ENCODE measurements at places on chromosomes 7 and 10.
A peak's percentile ranks its signal among the peaks of the same experiment; 100 is the strongest.

- DNase-seq: no peak
These were observed 48.6 kb downstream of the NRCAM start for GRCh38 chr7:108407676-108408075.

DNA sequence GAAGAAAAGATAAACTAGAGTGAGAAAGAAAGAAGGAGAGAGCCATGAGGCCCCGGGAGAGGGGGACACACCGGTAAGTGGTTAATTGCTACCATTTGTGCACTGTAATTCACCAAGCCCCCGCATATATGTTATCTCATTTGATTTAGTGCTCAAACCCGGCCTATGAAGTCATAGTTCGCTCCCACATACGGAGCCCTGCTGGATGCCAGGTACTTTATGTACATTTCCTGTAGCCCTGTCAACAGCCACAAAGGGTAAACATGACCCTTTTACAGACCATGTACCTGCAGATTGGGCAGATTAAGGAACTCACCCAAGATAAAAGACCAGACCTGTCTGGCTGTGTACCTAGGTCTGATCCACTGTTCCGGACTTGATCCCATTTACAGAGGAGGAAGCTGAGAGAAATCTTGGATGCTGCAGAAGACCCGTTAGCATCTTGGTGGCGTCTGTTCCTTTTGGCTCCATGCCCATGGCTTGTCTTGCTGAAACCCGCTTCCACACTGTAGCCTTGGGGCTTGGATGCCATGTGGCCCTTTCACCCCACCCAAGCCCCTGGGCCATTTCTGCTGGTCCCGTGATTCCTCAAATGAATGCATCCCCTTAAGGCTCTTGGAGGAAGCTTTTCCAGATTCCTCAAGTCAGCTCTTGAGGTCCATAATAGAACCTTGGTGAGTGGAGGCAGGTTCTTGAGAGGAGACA lies 32.3 kb downstream of the FAM241B start:
- DNase-seq: no peak

DNA sequence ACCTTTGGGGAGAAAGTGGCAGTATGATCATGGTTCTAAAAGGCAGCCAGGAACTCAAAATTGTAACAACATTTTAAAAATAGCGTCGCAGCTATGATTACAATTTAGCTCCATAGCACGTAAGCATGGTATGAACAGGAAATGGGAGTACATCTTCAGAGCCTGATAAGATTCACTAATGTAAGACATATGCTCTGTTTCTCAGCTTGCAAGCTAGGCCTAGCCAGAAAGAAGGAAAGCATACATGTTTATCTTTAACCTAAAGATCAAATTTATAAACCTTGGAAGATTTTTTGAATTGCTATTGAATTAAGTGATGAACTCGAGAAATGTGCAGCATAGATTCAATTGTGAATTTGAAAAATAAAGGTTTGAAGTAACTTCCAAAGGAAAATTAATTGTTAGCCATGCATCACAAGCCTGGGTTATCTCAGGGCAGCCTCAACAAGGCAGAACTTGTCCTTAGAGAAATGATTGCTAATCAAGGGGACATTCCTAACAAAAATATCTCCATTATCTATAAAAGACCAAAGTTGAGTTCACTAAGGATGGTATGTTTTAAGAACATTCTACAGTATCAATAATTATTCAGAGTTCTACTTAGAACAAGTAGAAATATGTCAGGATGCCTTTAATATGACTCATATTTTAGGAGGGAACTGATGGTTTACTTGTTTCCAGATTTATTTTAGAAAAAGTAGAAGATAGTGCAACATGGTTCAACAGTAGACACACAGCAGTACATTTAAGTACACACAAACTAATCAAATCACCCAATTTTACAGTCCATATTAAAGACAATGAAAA lies 38.8 kb upstream of the SEPTIN7 start:
- DNase-seq: no peak

DNA sequence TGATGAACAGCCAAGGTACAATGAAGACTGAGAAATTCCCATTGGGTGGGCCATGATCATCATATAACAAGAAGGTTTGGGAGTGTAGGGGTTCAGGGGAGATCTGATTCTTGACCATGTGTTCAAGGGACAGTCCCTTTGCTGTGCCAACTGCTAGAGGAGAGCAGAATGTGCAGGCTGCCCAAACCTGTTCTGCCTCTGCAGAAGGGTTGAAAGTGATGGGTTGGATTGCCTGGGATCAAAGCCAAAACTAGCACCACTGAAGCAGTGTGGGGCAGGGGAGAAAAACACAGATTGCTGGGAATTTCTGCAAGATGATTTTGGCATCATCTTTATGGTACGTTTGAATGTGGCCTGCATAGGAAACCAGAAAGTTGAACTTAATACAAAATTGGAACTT lies 303.9 kb downstream of the OTUD1 start:
- DNase-seq: no peak

GRCh38 chr7:14233076-14233867 lies 243.8 kb upstream of the ETV1 start:
- no peak for DNase-seq

DNA sequence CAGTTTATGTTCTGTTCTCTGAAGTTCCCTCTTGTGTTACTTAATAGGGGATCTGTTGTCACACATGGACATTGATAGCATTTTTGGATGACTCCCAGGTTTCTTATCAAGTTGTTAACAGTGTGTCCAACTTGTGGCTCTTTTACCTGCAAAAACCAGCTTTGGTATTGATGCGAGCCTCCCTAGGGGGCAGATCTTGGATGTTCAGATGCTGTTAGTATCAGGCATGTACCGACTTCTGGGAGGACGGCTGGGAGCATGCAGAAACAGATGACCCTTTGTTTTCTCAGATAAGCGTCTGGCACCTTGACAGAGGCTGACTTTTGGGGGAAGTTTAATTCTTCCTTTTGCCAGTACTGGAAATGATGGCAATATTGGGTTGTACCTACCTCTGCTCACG lies 2.2 kb downstream of the PLPP4 start:
- DNase-seq: no peak

DNA sequence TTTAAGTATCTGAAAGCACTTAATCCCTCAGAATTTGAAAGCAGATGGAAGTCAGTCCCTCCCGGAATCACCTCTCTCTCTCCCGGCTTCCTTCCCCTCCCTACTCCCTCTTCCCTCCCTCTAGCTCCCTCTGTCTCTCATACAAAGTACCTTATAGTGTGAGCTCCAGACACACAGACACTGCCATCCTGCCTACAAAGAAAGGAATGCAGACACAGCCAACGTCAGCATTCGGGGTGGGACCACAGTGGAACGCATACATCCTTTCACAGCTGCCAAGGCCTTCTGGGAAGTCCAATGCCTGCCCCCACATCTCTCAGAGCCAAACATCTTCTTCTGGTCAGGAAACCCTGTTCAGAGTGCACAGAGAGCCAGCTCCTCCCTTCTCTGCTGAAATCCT lies 9.3 kb downstream of the NOD1 start:
- peak; percentile 70 for DNase-seq

DNA sequence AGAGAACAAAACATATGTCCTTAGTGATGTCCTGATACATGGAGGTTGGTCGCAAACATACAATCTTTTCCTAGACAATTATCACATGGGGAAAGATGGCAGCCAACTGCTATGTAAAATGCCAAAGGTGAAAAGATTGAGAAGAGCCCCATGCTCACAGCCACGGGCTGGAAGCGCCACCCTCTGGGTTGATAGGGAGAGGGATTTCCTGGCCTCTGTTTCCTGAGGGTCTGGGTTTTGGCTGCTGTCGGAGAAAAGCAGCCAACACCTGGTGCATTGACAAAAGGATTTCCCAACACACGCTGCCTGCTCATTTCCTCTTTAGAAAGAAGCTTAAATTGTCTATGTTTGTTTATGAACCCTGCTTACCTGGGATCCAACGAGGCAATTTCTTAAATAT lies 43.8 kb downstream of the ITIH5 start:
- DNase-seq: no peak

GRCh38 chr10:94992811-94993210 lies 54.4 kb downstream of the CYP2C9 start:
- DNase-seq: peak; percentile 53

DNA sequence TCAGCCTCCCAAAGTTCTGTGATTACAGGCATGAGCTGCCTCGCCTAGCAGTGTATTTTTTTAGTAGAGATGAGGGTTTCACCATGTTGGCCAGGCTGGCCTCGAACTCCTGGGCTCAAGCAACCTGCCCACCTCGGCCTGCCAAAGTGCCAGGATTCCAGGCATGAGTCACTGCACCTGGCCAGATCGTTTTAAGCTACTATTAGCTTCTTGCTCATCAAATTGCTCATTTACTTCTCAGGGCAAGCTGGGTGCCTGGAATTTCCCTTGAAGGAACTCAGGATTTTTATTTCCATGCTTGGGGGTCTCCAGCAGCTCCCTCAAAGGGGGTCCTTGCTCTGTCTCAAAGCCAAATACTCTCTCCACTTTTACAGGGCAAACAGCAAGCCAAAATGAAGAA lies 798.0 kb upstream of the AUTS2 start:
- DNase-seq: no peak

GRCh38 chr10:49200854-49201253 lies 12.7 kb upstream of the TMEM273 start:
- DNase-seq: no peak

DNA sequence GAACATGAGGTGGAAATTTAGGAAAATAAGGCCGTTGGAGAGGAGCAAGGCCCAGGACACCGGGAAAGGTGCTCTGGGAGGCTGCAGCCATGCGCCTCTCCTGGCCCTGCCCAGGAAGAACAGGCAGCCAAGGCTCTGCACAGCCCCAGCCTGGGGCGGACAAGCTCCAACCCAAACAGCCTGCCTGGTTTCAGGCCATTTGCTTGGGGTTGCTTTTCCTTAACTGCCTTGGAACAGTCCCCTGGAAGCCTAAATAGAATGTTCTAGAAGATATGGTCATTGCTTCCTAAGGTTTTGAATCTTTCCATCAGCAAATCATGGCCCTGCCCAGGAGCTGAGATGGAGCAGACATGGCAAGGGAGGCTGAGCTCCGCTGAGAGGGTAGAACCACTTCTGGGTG lies 11.0 kb downstream of the VSTM4 start:
- DNase-seq: peak; percentile 24

Measured in ecto neural progenitor cell (in vitro differentiated cells).